Activated CD4-positive, alpha-beta T cell treated with anti-CD3 and anti-CD28 coated beads for 48 hours (primary cell): ENCODE measurements at places on chromosomes 4 and X.

- no peak for DNase-seq
These were observed 139.7 kb downstream of the PPARGC1A start for GRCh38 chr4:23750125-23750524.

GRCh38 chr4:188316391-188316790, 177.2 kb downstream of the TRIML1 start:
- no peak for DNase-seq

GRCh38 chr4:98706935-98707334, 48.5 kb upstream of the TSPAN5 start:
- DNase-seq = no peak

GRCh38 chrX:147376601-147377422, 534.9 kb upstream of the FMR1 start:
- no peak for DNase-seq

- no peak for DNase-seq
These were observed 20.8 kb downstream of the BCOR start for GRCh38 chrX:40076750-40077575.
